Stimulated activated effector memory CD8-positive, alpha-beta T cell treated with anti-CD3 and anti-CD28 coated beads, Interleukin-12 subunit alpha, Interleukin-12 subunit beta, amount 100 ng/mL, for 72 hours (primary cell): ENCODE measurements at places on chromosomes 13 and 19.

GRCh38 chr13:114149774-114150740 is 17.6 kb upstream of the RASA3 start:
- DNase-seq: no peak

- no peak for DNase-seq
Measured at GRCh38 chr13:69324090-69324886, 783.3 kb upstream of the ATXN8OS start.

- DNase-seq: peak; percentile 54
Measured at GRCh38 chr19:14059093-14059480, 2.8 kb downstream of the PALM3 start.

DNA sequence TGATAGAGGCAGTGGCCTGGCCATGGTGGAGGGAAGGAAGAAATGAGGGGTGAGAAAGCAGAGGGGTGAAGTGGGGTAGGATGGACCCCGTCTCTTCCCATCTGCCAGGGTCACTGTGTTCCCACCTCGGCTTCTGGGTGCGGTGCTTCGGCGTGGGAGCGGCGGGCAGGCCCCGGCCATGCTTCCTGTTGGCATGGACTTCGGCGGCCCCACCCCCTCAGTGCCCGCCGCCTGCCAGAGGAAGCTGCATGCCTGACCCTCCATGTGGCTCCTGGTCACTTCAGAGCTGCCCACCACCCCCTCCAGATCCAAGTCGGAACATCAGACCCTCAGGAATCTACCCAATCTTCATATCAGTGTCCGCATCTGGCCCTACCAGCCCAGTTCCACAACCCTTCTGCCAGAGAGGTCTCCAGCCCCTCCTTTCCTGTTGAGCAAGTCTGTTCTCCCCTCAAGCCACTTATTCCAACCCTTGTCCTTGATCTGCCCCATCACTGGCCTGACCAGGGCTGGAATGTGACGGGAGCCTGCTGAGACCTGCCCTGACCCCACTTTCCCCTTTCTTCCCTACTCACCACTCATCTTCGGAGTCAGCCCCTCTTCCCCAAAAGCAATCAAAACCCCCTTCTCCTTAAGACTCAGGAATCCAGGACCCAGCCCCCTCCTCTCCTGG is 1.5 kb downstream of the KCNN4 start:
- DNase-seq: no peak

DNA sequence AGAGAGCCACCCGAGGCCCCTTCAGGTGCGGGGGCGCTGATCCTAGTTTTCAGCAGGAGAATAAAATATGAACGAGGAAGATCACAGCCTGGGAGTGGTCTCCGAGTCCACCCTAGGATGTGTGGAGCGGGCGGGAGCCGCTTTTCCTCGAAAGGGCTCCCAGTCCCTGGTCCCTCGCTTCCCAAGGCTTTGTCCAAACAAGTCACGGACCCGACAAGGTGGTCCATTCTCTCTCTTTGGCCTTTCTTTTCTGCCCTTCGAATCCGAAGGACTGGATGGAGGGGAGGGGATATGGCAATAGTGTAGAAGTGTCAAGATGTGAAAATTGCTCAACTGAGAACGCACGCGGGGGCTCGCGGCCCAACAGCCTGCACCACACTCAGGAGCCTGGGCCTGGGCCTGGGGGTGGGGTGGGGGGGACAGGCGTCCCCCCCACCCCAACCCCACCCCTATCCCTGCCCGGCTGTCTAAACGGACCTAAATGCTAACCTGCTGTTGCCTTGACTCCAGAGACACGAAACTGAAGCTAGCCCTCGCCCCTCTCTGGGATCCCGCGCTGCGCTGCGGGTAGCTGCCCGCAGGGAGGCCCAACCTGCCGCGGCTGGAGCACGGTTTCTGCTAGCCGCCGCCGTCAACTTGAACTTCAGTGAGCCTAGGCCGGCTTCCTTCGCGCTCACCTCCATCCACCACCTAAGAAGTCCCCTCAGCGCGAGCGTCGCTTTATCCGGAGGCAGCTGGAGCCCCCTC is 7.1 kb downstream of the ZIC2 start:
- no peak for DNase-seq

DNA sequence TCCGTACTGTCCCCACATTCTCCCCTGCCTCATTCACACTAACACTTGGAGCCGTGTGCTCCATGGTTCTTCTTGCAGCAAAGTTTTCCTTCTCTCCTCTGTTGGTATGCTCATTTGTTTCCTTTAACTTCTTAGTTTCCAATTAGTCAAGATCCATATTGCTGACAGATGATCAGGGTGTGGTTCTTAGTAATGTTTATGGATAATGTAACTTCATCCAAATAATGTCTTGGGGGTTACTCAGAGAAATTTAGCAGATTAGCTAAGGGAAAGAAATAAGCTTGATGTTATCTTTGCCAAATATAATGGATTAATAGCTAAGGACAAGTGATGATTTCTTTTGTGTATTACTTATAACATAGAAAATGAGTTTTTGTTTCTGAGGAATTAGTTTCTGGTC is 174.4 kb downstream of the NUFIP1 start:
- no peak for DNase-seq

- DNase-seq: no peak
Measured at GRCh38 chr19:40286971-40287421, 1.9 kb upstream of the AKT2 start.

GRCh38 chr13:30864433-30865122 is 41.5 kb upstream of the MEDAG start:
- DNase-seq: no peak

GRCh38 chr19:40781140-40781539 is 3.1 kb downstream of the RAB4B start:
- no peak for DNase-seq

DNA sequence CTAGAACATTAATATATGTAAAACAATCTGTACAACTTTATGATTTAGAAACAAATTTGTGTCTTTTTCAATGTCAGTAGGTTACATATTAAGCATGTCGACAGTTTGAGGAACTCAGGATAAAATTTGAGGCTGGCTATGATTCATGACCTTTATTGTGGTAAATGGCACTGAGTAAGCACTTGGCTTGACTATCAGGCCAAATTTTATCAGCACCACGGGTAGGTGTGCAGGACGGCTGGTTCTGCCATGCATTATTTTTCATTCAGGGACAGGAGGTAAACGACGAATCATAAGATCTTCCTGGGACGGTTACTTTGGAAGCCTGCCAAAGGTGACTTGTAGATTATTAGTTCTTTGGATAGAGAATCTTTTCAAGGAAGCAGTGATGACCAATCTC is 19.9 kb upstream of the CYP4F8 start:
- DNase-seq: no peak

DNA sequence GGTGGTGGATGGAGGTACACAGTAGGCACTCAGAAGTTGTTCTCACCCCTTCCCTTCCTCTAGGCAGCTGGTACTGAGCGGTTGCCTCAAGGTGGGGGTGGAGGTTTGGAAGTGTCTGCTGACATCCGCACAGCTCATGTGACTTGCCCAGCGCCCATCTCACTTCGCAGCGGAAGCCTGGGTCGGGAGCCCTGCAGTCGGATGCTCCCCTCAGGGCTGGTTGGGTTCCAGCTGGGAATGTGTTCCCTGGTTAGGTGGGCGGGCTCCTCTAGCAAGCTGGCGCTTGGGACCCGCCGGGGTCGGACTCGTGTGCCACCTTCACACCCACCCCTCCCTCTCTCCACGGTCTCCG is 10.2 kb downstream of the PPP1R37 start:
- no peak for DNase-seq

GRCh38 chr13:33464345-33464744 is 178.8 kb upstream of the STARD13 start:
- DNase-seq: no peak
